ENCODE measurements at places on chromosomes 4 and X. TPM values are rescaled to one million over a fixed set of nuclear protein-coding genes. Genes with fewer than 3 reads are reported as not detected.

GRCh38 chr4:129167640-129168260, 71.8 kb downstream of the C4orf33 start:
- DNase-seq = no peak

STK32B gene
- total RNA-seq = 7.6 TPM

HMX1 gene
- total RNA-seq = not detected

DNA sequence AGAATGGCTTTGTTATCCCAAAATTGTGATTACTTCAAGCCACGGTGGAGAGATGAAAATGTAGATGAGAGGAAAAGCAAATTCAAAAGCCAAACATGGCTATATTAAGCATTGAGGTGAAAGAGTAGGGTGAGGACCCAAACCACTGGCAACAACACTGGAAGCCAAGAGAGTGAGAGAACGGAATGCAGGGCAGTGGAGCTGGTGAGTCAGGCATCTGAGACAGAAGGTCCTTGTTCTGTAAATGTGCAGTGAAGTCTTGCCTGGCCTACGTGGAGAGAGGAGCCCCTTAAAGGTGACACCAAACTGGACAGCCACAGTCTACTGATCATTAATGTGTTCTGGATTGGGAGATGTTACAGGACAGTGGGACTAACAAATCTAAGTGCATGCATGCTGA, 22.8 kb upstream of the SEC24B start:
- peak; percentile 36 for DNase-seq

GRCh38 chrX:153736871-153737441, 12.3 kb downstream of the ABCD1 start:
- DNase-seq = no peak

- peak; percentile 18 for DNase-seq
Observed at GRCh38 chr4:181592221-181592745, 650.9 kb upstream of the TENM3 start.

- DNase-seq = peak; percentile 87
Observed at GRCh38 chr4:174749091-174749490, 80.0 kb downstream of the GLRA3 start.

- no peak for DNase-seq
Observed at GRCh38 chrX:253451-254297, 27.5 kb upstream of the PLCXD1 start.

MAGEB1 gene
- not detected for total RNA-seq

WNK3 gene
- 3.6 TPM for total RNA-seq

DDIT4L gene
- 2.7 TPM for total RNA-seq
